ENCODE measurements at places on chromosomes 1 and 21.

DNA sequence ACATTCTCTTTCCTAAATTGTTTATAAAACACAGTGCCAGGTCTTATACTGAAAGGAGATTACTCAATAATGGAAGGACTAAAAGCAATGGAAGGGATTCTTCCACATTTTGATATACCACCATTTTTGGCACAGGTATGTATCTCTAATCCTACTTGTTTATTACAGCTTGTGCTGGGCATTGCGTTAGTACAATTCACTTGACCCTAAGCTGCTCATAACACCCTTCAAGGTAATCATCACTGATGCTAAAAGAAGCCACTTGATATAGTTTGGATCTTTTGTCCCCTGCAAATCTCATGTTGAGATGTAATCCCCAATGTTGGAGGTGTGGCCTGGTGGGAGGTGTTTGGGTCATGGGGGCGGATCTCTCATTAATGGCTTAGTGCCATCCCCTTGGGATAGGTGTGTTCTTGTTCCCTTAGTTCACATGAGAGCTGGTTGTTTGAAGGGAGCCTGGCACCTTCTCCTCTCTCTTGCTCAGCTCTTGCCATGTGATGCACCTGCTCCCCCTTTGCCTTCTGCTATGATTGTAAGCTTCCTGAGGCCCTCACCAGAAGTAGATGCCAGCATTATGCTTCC is 71.1 kb downstream of the NIBAN1 start:
- no peak for DNase-seq

GRCh38 chr1:212035835-212036605 is 472 bp downstream of the DTL start:
- no peak for DNase-seq

GRCh38 chr1:222301652-222302051 is 246.3 kb downstream of the HHIPL2 start:
- DNase-seq = no peak

GRCh38 chr1:64898107-64898861 is 68.1 kb downstream of the JAK1 start:
- no peak for DNase-seq

- DNase-seq = no peak
Observed at GRCh38 chr1:43243299-43243698, 26.5 kb upstream of the TMEM125 start.

Data from activated T-cell treated with anti-CD3 and anti-CD28 coated beads, Interleukin-2, amount 50 U/mL, for 72 hours (primary cell).